ENCODE measurements at places on chromosomes 2 and 18. TPM values are rescaled to one million over a fixed set of nuclear protein-coding genes. Genes with fewer than 3 reads are reported as not detected.

SULT6B1 gene
- not detected for total RNA-seq

- no peak for DNase-seq
These were observed 18.9 kb downstream of the INPP4A start for GRCh38 chr2:98463551-98463971.

COLEC12 gene
- total RNA-seq = 0.32 TPM

GRCh38 chr18:70920840-70921374 is 632.1 kb downstream of the SOCS6 start:
- DNase-seq = no peak

RPL37A gene
- total RNA-seq = 905 TPM

RIT2 gene
- not detected for total RNA-seq

DNA sequence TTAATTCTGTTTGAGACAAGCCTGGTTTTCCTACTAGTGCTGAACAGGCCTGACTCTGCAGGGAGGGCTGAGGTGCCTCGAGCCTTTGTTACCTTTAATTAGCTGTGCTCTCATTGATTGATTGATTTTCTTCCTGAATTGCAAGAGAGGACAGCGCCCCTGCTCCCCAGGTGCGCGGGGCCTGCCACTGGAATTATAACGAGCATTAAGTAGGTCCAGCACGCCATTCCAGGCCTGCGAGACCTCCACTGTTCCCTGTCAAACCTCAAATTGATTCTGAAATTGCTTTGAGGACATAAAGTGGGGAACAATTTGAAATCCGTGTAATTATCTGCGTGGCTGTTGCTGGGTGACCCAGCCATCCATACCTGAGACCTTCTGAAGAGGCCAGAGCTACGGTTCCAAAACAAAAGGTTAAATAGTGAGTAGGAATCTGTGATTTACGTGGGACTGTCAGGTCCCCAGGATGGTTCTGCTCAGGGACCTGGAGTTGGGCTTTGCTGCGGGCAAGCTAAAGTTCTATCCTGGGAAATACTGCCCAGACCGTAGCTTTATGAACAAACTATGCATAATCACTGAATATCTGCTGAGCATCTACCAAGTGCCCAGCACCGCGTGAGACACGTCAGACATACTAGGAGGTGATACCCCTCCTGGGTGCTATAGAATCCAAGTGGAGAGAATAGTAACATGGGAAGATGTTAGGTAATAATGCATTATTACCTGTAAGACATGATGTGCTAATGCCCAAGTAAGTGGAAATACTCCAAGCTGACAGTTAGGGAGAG is 104.1 kb downstream of the ZBTB7C start:
- no peak for DNase-seq

DNA sequence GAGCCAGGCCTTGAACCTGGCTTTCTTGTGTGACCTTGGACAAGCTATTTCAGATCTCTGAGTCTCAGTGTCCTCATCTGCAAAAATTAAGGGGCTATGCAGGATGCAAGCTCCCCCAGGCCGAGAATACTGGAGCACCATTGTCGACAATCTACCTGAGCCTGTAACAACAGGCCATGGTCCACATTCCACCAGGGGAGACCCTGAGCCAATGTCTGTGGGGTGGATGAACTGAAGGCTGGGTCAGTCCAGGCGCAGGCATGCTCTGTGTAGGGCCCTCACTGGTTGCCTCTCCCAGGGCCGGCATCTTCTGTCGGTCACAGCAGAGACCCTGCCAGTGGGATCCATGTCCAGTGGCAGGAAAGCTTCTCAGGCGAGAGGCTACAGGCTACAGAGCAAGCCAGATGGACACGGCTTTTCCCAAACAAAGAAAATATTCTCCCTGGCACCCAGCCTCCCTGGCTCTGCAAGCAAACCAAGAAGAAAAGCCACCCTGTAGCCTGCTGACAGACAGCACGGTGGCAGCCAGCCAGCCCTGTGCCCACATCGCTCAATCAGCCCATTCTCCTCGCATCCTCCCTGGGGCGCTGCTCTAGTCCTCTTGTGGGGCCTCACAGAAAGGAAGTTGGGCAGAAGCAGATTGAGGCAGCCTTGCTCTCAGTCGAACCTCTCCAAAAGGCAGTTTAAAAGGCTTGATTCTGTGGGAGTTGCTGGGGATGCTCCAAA is 48.7 kb upstream of the FZD7 start:
- no peak for DNase-seq

DNA sequence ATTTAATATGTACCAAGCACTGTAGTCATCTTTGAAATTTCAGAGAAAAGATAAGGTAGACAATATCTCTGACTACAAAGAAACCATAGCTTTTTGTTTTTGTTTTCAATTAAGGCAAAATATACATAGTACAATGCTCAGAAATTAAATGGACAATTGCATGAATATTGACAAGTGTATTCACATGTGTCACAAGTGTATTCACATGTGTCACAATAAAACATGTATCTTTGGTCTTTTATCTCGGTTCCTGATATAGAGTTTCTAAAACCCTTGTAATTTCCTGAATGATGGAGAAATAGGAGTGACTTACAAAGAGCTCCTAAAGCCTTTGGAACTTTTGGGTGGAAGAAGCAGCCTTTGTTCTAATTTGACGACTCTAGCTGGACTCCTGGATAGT is 756.4 kb downstream of the EPHA4 start:
- DNase-seq = no peak

- peak; percentile 66 for DNase-seq
These were observed 155.2 kb downstream of the ALK start for GRCh38 chr2:29766191-29766590.

- DNase-seq = no peak
These were observed 17.4 kb downstream of the NTSR2 start for GRCh38 chr2:11652553-11652952.

ALKAL2 gene
- total RNA-seq = not detected

Measured in LHCN-M2 (cell line).